ENCODE measurements at places on chromosomes 11 and 22.

- peak; percentile 89 for DNase-seq
These were observed at the start of gene PICK1 for GRCh38 chr22:38056969-38057891. Gene PICK1 (plus strand): TSS chr22:38057404. CDS start chr22:38057810, 406 bp downstream.

DNA sequence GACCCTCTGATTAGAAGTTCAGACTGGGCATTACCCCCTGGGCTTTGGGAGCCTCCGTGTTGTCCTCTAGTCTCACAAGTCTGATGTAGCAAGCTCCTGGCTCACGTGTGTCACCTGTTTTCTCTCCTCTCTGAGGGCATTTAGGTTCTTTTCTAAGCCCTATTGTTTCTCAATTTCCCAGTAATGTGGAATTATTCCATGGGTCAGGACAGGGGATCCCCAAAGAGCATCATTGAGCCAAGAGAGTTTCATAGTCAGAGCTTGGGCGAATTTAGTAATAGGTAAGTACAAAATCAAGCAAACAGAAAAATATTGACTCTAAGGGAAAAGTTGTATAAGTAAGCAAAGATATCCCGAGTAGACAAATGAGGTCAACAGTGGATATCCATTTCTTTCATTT is 57.3 kb downstream of the PPP6R2 start:
- no peak for DNase-seq

DNA sequence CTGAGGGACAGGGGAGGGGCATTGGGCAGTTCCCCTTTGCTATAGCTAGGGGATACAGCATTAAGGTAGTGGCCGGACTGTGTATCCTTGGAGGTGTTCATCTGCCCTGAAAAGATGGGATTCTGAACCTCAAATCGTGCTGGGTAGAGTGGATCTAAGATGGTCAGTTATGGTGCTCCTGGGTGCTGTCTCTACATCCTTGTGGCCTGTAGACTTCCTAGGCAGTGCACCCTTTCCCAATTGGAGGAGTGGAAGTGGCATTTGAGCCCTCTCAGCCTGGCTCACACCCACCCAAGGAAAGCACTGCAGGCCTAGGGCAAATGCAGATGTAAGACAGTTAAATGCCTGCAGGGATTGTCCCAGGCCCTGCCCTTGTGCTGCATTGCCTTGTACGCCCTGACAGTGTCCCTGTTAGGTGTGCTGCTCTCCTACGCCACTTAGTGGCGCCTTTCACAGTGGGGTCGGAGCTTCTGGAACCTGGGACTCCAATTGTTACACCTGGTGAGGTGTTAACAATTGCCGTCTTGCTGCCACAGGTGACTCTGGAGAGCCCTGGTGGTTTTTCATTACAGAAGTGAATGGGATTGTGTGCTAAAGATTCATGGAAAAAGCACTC is 35.0 kb downstream of the PPFIBP2 start:
- DNase-seq: peak; percentile 43

GRCh38 chr11:86671531-86672006 is 847 bp downstream of the ME3 start:
- DNase-seq: peak; percentile 29

DNA sequence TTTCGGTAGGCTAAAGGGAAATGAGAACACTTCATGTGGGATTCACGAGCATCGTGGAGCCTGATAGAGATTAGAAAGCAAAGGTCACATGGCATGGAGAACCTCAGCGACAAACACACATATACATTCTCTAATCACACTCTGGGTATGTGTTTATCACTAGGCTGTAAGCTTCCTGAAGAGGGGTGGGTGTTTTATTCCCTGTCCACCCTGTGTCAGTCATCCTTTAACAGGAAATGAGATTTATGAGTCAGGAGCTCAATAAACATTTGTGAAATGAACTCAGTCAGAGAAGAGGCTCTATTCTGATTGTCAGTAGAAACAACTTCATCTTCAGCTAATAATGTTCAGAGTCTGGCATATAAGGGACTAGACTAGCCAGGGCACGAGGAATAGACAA is 71.7 kb upstream of the EIF3M start:
- DNase-seq: no peak

DNA sequence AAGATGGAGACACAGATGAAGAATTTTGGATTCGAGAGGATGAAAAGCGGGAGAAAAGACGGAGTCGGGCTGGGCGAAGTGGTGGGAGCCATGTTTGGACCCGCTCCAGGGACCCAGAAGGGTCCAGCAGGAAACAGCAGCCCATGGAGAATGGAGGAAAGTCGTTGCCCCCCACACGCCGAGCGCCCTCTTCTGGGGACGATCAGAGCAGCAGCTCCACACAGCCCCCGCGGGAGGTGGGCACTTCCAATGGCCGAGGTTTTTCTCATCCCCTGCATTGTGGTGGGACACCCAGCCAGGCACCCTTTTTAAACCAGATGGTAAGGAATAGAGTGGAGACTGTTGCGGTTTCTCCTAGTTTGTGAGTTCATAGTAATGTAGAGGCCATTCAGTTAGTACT is 22.8 kb upstream of the SLC25A18 start:
- no peak for DNase-seq

- DNase-seq: peak; percentile 0
These were observed 2.8 kb upstream of the ROBO4 start for GRCh38 chr11:124900464-124900863.

DNA sequence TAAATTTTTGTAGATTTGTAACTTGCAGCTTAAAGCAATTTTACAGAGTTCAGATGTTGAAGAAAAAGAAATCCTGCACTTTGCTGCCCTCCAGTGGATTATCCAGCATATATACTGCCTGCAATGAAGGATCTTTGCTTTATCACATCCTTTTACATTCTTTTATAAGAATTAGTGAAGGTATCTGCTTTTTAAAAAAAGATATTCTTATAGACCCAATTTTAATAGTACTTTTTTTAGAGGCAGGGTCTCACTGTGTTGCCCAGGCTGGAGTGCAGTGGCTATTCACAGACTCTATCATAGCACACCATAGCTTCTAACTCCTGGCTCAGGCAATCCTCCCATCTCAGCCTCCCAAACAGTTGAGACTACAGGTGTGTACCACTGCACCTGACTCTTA is 60.7 kb downstream of the TTC17 start:
- peak; percentile 40 for DNase-seq

GRCh38 chr11:119782739-119783072 is 53.7 kb upstream of the NECTIN1 start:
- no peak for DNase-seq

DNA sequence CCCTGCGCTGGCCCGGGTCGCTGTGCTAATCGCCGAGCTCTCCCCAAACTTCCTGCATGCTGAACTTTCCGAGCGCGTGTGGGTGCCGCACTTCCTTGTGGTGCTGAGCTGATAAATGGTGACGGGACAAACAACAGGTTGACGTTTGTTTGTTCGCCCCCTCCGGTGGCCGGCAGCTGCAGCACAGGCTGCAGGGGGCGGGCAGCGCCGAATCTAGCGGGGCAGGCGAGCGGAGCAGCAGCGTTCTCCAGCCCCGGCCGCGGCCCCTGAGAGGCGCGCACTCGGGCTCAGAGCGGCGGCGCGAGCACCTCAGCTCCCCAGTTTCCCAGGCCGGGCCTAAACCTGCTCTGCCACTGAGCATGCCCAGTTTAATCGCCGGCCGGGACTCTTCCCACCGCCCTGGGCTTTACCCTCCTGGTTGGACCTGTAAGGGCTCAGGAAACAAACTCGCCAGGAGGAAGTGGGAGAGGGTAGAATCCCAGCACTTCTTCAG is at the start of gene PDGFD:
PDGFD (minus strand) TSS at position 120 of the 493 bp plus-strand sequence.
- DNase-seq: peak; percentile 38

DNA sequence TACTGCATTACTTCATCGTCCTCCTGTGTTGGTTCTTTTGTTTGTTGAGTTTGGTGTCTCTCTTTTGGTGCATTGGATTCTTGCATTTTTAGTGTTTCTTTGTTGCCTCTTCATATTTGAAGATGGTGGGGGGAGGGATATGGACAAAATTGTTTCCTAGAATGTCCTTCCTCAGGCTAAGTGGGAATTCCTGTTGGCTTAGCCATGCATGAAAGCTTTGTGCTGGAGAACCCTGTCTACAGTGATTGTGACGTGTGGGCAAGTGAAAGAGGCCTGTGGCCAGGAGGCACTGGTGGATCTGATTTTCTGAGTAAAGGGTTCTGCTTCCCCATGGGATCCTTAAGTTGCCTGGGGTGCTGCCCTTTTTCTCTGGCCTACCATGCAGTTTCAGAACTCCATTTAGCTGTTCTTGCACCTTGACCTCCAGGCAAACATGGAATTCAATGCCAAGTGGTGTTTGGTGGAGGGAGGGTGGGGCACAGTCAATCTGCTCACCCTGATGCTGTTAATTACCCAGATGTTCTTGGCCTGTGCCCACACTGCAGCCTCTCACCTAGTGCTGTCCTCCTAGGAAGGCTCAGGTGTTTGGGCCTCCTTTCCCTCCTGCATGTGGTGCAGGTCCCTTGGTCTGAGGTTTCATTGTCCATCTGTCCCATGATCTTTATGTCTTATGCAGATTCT is 46.3 kb upstream of the SLC22A12 start:
- no peak for DNase-seq

DNA sequence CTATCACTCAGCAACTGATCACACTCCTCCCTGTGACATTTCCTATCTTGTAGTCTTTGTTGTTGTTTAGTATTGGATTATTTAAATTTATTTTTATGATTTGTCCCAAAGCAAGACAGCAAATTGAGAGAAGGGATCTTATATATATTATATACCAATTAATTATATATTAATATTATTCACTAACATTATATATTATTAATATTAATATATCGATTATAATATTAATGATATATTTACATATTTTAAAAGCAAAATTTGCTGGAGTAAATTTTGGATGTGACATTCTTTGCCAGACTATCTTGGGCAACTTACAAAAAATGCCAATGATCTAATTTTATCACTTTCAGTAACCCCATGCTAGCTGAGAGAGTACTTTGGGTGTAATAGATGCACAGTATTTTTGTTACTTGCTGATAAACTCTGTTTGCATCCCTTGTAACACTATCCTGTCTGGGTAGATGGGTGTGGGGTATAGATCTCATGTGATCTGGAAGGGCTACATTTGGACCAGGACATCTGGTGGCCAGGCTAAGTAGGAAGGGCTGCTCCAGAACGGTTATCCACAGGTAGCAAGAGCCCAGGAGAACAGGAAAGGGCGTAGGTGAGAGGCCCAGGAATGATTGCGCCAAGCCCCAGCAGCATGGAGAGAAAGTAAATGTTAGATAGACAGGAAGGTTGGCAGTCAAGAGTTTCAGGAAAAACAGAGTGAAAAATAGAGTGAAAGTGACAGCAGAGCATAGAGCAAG is 608.6 kb upstream of the KIRREL3 start:
- DNase-seq: no peak

- no peak for DNase-seq
These were observed 116.6 kb downstream of the PLEKHA7 start for GRCh38 chr11:16897470-16898061.

GRCh38 chr11:1939006-1939625 is 8.0 kb upstream of the MRPL23 start:
- no peak for DNase-seq

GRCh38 chr22:49659281-49659923 is 168.3 kb downstream of the BRD1 start:
- DNase-seq: no peak

GRCh38 chr11:21514316-21514715 is 678.6 kb upstream of the ANO5 start:
- DNase-seq: no peak

DNA sequence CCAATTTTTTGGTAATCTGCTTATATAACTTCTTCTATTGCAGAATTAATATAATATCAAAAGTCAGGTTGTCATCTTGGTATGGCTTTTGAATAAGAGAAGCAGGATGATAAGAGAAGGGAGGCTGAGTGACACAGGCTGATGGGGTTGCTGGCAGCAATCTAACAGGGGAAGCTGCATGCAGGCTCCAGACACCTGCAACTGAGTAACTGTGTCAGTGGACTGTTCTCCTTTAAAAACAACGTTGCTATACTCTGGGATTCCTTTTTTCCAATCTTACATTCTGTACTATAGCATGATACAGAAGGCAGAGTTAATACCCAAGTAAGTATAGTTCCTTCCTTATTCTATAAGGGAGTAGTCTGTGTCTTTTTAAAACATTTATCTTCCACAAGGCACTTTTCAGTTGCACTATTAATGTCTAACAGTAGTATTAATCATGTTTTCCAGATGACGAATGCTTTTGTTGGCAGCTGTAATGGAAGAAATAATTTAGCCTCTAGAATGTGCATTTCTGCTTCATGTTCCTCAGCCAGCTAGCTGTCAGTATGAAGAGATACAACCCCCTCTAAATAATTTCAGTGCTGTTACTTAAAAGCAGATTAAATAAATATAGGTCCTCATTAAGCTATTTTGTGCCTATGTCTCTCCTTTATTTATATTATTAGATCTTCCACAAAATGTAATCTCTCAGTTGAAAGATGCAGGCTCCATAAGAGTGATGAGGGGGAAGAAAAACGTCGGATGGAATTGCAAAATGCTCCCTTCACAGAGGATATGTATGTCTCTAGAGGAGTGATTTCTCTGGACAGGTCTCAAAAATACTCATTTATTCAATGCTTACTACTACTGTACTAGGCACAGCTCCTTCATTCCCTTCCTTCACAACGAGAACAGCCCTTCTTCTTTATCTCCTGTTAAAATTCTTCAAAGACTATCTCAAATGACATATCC is 50.8 kb downstream of the ATG16L2 start:
- no peak for DNase-seq

- no peak for DNase-seq
These were observed 13.2 kb downstream of the MAP6 start for GRCh38 chr11:75655605-75656004.

DNA sequence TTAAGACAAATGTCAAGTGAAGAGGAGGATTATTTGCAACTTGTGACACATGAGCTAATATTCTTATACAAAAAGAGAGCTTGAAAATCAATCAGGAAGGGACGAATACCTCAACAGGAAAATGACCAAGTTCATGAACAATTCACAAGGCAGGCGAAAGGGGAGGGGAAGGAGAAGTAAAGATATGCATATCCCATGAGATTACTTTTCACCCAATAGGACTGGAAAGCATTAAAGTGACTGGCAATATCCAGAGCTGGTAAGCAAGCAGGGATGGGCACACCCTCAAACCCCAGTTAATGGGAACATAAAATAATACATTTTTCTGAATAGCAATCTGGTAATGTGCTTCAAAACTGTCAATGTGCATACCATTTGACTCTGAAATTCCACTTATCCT is 129.5 kb downstream of the SLC1A2 start:
- no peak for DNase-seq

DNA sequence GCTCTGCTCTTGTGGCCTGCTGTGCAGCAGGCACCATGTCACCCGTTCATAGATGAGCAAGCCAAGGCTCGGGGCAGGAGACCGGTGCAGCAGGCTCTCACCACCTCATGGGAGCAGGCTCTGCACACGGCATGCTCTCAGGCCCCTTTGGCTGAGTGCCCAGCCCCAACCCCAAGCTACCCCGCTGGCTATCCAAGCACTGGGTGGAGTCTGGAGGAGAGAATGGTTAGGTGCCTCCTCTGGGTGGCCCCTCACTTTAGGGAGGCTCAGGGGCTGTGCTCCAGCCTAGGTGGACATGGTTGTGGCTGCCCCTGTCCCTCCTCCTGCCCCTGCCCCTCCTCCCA is 199.9 kb downstream of the IGLL1 start:
- DNase-seq: no peak

DNA sequence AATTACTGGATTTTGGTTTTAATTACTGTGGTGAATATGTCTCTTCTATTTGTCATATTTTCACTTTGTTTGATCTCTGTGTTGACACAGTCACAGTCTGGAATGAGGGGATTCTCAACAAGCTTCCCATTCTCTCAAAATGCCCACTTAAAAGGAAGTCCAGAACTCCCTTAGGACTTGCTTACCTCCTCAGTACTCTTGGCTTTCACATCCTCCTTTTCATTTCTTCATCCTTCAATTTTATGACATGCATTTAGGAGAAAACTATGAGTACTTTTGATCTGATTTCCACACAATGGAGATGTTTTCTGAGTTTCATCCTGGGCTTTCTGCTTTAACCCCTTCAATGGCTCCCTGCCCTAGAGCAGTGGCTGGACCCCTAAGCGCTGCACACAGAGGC is 49.3 kb upstream of the FLI1 start:
- DNase-seq: no peak

Measured in stimulated activated CD8-positive, alpha-beta memory T cell treated with anti-CD3 and anti-CD28 coated beads, Interleukin-4, amount 100 ng/mL, for 48 hours (primary cell).